Stimulated activated CD8-positive, alpha-beta memory T cell treated with anti-CD3 and anti-CD28 coated beads, Interleukin-2, amount 100 ng/mL, for 48 hours (primary cell): ENCODE measurements at places on chromosomes 3 and 15.

DNA sequence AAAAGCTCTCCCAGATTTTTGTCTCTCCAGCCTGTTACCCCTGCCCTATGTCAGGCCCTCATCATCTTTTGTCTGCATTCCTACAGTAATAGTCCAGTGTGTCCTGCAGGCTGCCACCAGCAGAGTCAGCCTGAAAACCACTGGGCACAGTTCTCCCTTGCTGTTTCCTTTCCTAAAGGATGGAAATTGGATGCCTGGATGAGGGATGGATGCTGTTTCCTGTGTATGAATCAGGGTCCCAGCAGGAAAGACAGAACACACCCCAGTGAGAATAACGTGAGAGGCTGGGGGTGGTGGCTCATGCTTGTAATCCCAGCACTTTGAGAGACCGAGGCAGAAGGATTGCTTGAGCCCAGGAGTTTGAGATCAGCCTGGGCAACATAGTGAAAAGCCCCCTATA lies 3.3 kb upstream of the SNX33 start:
- DNase-seq: no peak

DNA sequence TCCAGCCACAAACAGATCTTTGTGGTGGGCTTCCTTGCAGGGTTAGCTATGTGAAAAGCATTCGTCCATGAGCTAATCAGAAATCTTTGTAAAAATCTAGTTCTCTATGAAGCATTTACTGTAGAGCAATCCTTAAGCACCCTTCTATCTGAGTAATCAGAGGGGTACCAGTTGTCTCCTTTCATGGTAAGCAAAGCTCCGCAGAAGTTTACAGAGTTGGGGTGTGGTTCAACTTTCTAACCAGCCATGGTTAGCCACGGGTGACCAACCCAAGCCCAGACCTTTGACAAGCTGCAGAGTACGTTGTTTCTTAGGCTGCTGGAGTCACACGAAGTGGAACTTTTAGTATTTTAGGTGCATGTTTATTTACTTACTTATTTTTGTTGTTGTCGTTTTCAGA lies 77.4 kb downstream of the FLNB start:
- no peak for DNase-seq

DNA sequence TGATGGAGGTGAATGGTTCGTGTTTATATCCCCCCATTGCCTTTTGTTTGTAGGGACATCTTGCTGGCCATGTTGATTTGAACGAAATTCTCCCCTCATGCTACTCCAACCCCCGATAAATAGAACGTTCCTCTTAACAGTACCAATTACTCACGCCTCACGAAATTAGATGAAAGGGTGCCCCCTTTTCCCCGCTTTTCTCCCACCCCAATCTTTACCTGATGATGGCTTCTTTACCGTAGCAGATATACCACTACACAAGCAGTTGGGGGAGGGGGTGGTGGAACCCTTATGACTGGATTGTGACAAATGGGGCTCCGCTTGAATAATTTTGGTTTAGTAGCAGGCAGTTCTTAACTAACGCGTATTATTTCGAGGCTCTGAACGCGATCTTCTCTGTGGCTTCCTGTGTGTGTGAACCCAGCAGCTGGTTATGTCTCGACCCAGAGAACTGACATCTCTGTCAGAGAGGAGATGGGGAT lies 1.1 kb downstream of the PIAS1 start:
- peak; percentile 36 for DNase-seq

GRCh38 chr15:78284758-78285157 lies 14.7 kb downstream of the SKIC8 start:
- DNase-seq: no peak

GRCh38 chr3:177935047-177935446 lies 601.2 kb upstream of the KCNMB2 start:
- DNase-seq: no peak

- no peak for DNase-seq
These were observed 500.8 kb downstream of the CNTN4 start for GRCh38 chr3:2599471-2599870.

DNA sequence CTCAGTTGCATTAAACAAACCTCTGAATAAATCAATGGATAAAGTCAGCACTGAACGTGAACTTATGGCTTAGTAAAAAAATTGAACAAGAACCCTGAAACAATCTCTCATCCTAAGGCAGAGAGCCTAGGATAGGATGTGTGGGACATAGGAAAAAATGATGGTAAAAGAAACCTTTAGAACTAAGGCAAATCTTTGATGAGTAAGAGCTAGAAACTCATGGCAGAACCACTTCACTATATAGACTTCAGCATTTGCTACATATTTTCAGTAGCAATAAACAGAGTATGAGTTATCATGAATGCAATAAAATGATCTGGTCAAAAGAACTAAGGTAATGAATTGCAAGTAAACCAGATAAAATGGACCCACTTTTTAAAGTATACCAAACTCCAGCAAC lies 725.8 kb upstream of the DPPA4 start:
- no peak for DNase-seq

GRCh38 chr15:96585484-96586386 lies 255.2 kb downstream of the NR2F2 start:
- DNase-seq: no peak

DNA sequence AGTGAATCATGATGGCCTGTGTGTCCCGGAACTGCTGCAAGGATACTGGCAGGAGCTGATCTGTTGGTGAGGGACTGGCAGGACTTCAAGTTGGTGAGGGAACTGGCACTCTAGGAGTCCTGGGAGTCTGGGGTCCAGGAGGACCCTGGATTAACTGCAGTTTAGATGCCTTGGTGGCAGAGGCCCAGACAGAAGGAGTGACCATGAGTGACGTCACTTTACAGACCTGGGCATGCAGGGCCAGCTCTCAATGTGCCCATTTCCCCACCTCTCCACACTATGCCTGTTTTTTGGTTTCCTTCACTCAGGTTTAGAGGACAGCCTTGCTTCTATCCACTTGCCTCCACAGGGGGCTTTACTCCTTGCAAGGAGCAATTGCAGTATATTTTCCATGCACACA lies 154.1 kb downstream of the EPHB1 start:
- DNase-seq: no peak

DNA sequence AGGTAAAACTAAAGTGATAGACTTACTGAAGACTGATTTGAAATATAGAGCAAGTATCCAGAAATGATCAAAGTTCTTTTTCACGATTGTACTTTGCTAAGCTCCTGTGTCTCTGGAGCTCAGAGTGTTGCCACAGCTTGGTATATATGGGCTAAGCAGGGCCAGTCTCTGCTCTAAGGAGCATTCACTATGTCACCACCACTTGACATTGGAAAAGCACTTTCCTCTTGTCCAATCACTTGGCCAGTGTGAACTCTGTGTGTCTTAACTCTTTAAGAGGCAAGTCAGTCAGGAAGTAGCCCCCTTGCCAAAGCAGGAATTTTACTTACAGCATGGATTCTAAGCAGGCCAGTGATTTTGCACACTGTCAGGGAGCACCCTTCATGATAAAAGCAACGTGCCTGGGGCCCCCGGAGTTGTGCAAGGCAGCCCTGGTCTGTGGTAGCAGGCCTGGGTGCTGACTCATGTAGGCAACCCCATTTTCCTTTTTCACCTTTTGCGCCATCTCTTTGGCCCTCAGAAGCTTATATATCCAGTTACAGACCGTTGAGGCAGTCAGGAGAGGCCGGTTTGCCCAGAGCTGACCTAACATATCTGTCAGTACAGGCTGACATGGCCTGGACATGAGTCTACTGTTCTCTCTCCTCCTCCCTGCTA lies 73.0 kb downstream of the HCN4 start:
- no peak for DNase-seq

- DNase-seq: no peak
These were observed 233.7 kb upstream of the ADAMTS9 start for GRCh38 chr3:64921281-64922065.

GRCh38 chr15:92288755-92289154 lies 104.9 kb upstream of the ST8SIA2 start:
- no peak for DNase-seq

- no peak for DNase-seq
These were observed 102.7 kb upstream of the FGF7 start for GRCh38 chr15:49320351-49320750.

GRCh38 chr3:48966367-48966766 lies 23.7 kb upstream of the P4HTM start:
- DNase-seq: no peak

- no peak for DNase-seq
These were observed 68.1 kb downstream of the TM4SF4 start for GRCh38 chr3:149542375-149543312.

- DNase-seq: no peak
These were observed 119.9 kb downstream of the CORO2B start for GRCh38 chr15:68698708-68699107.

GRCh38 chr3:107817076-107817475 lies 273.8 kb downstream of the CD47 start:
- no peak for DNase-seq

DNA sequence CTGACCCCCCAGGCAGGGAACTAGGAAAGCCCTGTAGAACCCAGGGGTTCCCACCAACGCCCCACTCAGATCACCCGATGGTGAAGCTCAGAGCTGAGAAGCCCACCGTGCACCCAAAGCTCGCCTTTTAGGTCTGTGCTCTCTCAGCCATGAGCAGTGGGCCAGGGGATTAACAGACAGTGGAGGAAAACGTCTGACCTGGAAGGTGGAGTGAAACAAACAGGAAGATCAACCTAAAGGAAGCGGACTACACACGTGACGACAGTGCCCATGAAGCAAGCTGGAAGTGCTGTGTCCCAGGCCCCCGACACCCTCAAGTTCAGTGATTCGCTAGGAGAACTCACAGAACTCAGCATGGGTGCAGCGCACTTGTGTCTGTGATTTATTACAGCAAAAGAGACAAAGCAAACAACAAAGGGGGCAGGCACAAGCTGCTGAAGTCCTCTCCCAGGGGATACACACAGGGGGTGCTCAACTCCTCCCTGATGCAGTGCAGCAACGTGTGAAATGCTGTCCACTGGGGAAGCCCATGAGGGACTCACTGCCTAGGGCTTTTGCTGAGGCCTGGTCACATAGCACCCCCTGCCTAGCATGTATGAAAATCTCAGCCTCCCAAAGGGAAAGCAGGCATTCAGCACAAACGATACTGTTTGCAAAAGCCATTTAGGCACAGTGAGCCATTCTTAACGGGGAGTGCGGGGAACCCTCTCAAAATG lies 43.5 kb downstream of the CFAP92 start:
- DNase-seq: no peak

- DNase-seq: no peak
These were observed 71.9 kb downstream of the FILIP1L start for GRCh38 chr3:100042166-100042981.

DNA sequence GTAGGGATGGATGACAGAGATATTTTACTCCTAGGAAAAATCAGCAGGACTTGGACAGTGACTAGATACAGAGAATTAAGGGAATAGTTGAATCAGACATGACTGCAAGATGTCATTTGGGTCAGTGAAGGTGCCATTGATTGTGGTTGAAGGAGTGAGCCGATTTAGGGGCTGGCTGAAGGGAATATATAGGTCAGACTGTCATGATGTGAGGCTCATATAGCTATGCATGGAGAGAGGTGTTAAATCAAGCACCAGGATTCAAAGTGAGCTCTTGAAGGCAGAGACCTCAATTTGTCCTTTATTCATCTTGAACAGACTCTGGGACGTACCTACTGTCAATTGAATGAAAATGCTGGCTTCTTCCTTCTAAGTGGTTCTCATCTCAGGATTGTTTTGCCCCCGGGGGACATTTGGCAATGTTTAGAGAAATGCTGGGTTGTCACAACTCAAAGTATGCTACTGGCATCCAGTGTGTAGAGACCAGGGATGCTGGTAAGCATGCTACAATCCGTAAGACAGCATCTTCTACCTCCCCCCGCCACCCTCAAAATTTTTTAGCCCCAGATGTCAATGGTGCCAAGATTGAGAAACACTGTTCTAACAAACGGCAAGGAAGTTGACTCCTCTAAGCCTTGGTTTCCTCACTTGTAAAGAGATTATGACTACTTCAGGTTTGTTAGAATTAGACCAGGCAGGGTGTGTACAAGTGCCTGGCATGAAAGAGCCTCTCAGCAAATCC lies 7.8 kb downstream of the ATP2C1 start:
- DNase-seq: no peak

DNA sequence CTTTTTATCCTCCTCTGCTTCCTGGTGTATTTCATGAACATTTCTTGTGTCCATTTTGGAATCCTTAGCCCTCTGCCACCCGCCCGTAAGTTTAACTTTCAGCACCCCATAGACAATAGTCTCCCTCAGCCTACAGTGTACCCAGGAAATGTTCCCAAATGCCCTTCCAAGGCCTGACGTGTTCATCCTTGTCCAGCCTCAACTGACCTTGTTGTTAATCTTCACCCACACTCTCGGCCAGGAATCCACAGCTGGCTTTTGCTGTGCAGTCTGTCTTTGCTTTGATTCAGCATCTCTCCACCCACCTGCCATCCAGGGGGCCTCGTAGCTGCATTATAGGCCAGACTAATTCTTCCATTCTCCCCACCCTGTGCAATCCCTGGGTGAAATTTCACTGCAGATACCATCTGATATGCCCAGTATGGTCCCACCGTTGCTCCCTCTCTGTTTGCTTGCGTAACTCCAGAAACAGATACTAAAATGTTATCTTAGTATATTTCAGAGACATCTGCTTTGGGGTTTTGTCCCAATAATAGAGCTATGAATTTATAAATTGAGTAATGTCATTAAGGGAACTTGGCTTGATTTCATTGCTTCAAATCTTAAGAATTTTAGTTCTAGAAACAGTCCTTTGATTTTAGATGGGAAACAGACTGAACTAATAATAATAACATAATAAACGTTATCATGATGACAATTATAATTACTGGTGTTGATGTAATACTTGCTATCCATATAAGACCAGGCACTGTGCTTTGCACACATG lies 16.6 kb downstream of the GUCA1C start:
- DNase-seq: no peak

- no peak for DNase-seq
These were observed 990.4 kb upstream of the CADM2 start for GRCh38 chr3:83968356-83968755.

GRCh38 chr15:42279234-42279723 lies 6.0 kb upstream of the TMEM87A start:
- DNase-seq: no peak

GRCh38 chr3:137471558-137472204 lies 292.4 kb upstream of the SOX14 start:
- DNase-seq: no peak

GRCh38 chr15:61327019-61327631 lies 98.0 kb upstream of the RORA start:
- DNase-seq: no peak
